ENCODE measurements at places on chromosomes 5 and 9.
A peak's percentile ranks its signal among the peaks of the same experiment; 100 is the strongest.

DNA sequence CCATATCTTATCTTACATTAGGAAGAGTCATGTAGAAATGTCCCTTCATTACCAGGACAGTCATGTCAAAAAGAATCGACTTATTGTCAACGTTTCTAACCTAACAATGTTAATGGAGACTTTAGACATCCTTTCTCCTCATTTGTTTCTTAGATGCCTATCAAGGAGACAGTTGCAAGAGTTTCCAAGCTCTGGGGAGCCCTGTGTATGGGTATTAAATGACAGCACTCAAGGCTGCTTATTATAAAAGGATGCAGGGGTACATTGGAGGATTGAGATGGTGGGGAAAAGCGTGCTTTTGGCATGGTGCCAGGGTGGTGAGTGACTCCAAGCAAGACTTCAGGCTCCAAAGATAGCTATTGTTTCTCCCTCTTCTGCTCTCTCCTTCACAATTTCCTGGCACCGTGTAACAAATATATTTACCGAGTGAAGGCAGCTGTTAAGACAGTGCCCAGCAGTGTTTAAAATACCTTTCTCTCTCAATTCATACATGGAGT is 461.3 kb upstream of the CLINT1 start:
- no peak for DNase-seq

DNA sequence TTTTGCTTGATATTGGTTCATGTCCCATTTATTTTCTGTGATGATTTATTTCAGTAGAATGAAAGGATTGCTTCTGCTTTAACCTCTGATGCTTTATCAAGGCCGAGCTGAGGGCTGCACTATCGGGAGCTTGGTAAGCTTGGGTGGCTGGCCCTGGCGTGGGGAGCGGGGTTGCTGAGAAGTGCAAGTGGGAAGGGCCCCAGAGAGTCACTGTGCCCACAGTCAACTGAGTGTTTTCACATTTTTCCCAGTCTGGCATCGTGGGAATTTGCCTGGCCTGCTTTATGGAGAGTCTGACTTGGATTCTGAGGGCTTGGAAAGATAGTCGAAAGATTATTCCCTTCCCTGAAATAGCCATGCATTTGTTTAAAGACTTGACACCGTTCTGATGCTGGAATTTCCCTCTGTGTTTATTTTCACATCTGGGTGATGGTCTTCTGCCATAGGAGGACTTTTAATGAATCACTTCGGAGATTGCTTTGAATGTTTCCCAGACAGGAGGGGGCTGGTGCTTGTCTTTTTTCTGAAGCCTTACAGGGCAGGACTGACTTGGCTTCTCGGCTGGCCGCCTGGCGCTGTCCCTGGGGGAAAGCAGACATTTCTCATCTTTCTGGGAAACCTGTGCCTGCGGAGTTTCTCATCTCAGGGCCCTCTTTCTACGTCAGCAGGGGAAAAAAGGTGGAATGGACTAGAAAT is 139.0 kb downstream of the BOD1 start:
- peak; percentile 49 for DNase-seq

DNA sequence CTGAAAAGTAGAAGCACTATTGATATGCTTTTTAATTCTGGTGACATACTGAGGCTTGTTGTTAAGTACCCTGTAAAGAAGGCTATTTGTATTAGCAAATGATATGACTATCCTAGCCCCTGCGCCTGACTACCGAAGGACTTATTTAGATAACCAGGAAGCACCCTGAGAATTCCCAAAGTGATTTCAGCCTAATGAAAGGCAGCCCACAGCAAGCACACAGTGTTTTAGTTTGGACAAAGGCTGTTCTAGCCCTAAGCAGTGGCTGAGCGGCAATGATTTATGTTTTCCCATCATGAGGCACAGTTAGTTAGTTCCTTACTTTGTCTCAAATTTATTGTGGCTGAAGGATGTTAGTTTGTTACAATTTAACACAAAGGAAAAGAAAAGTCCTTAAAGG is 235.3 kb downstream of the KCTD16 start:
- no peak for DNase-seq

DNA sequence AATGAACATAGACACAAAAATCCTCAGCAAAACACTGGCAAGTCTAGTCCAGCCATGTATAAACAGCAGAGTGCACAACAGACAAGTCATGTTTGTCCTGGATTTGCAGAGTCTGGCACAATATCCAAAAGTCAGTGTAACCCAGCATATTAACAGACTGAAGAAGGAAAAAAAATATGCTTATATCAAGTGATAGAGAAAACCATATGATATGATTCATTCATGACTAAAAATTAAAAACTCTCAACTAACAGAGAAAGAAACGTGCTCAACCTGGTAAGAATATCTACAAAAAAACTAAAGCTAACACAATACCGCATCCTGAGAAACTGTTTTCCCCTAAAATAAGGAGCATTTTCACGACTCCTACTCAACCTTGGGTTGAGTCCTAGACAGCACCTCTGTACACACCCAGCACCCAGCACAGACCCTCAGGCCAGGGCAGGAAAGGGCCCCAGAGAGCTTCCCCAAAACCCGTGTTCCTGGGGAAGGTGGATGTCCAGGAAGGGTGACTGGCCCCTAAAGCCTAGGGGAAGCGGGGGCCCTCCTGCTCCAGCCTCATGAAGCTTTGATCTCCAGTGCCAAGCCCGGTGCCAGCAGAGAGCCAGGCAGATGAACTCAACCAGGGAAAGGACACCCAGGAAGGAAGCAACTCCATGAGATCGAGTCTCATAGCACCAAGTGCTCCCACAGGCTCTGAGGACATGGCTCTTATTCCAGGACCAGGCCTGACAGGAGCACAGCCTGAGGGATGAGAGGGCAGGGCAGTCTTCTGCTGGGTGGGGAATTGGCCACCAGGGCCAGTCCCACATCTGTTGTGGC is 38.9 kb downstream of the ADAMTS2 start:
- no peak for DNase-seq

- no peak for DNase-seq
Observed at GRCh38 chr9:89839449-89839848, 234.6 kb downstream of the GADD45G start.
